ENCODE measurements at places on chromosomes 12 and 14.

- no peak for DNase-seq
Observed at GRCh38 chr12:69417741-69418167, 52.4 kb upstream of the FRS2 start.

DNA sequence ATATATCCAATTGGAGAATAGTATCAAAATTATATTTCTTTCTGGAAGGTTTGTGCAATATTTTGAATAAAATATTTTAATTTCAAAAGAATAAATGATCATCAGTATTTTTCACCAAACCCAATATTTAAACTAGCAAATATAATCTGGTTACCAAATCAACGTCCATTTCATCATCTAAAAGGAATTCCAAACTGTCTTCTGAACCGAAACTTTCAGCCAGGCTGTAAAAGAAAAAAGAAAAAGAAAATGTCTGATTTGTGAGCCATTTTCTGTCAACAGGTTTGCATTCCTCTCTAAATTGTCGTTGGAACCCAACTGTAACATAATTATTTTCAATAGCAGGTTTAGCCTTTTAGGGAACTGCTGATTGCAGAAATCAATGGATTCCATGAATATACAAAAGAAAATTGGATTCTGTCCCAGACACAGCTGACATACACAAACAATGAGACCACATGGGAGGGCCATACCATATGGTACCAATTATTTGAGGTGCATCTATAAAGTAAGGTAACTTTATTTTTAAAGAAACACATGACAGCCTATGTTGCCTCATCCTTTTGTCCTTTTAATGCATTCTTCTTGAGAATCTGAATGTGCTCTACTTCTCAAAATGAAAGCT, 22.7 kb downstream of the SNRPF start:
- DNase-seq: no peak

DNA sequence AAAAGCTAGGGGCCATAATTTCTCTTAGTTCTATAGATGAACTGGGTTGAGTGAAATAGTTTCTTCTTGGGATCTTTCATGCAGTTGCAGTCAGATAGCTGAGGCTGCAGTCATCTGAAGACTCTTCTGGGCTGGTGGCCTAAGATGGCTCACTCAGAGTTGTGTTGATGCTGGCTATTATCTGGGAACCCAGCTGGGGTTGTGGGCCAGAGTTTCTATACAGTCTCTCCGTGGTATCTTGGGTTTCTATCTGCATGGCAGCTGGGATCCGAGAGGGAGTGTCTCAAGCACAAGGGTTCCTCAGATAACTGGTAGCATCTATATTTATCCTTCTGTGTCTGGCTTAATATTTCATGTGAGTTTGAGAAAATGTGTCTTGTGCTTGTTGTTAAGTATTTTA, 21.1 kb downstream of the AVPR1A start:
- no peak for DNase-seq

- peak; percentile 28 for DNase-seq
Observed at GRCh38 chr14:97458661-97459579, 661.7 kb downstream of the VRK1 start.

DNA sequence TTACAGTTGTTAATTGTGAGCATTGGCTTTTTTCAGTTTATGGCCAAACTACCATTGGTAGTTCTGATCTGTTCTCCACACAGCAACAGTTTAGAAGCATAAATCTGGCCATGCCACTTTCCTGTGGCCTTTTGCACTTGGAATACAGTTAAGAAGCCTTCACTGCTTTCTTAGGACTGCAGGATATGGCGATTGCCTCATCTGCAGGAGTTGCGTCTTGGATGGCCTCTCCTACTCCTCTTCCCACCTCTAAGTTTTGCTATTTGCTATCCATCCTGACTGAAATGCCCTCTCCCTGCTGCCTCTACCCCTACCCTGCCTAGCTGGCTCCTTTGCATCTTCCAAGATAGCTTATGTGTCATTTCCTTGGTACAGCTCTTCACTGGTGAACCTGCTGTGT, 12.8 kb upstream of the BMAL2 start:
- no peak for DNase-seq

GRCh38 chr12:94171595-94171930, 23.2 kb downstream of the PLXNC1 start:
- no peak for DNase-seq

DNA sequence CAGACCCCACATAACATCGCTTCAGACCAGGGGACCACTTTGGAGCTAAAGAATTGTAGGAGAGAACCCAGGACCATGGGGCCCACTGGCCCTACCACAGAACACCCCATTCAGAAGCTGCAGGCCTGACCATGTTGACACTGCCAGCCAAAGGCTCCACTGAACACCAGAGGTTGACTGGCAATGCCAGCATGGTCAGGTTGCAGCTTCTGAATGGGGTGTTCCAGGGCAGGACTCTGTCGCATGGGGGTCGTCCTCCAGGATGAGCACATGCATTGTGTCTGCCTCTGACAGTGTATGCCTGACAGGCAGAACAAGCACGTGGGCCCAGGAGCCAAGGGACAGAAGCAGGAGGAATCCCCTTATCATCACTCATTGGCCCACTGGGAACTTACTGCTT, 34.1 kb downstream of the DIO3 start:
- DNase-seq: no peak

DNA sequence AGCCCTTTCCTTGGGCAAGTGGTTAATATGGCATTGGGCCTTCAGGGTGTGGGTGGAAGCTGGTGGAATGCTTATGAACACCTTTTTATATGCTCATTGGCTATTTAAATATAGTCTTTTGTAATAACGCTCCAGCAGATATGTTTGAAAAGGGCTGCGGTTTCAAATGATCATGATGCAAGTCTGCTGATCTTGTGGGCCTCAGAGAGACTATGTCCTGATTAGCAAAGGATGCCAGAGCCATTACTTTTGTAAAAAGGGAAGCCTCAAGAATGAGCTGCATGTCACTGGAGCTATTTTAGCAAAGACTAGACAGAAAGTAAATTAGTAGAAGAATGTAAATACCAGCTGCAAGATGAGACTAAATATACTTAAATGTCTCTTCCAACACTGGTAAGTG, 200.5 kb downstream of the GXYLT1 start:
- no peak for DNase-seq

- DNase-seq: no peak
Observed at GRCh38 chr14:102645746-102646440, 53.4 kb downstream of the RCOR1 start.

DNA sequence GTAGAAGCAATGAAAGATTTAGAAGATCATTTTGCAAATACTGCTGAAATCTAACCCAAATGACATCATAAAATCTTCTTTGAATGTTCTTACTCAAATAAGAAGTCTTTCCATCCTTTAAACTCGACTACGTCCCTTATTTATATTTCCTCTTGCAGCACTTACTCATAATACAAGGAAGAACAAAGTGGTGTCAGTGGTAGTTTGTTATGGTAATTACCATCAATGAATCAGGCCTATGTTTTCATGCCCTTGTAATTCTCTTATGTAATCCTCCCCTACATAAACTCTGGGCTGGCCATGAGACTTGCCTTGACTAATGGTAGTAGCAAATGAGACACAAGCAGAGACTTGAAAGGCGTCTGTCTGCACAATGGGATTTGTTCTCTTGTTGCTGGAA, 17.0 kb downstream of the EEA1 start:
- DNase-seq: no peak

GRCh38 chr12:93299262-93299846, 78.4 kb upstream of the NUDT4 start:
- no peak for DNase-seq

GRCh38 chr14:66131111-66131510, 355.1 kb upstream of the CCDC196 start:
- DNase-seq: no peak

- no peak for DNase-seq
Observed at GRCh38 chr12:128381541-128381940, 114.6 kb downstream of the TMEM132C start.

- DNase-seq: no peak
Observed at GRCh38 chr12:115383668-115384067, 699.7 kb upstream of the TBX3 start.

DNA sequence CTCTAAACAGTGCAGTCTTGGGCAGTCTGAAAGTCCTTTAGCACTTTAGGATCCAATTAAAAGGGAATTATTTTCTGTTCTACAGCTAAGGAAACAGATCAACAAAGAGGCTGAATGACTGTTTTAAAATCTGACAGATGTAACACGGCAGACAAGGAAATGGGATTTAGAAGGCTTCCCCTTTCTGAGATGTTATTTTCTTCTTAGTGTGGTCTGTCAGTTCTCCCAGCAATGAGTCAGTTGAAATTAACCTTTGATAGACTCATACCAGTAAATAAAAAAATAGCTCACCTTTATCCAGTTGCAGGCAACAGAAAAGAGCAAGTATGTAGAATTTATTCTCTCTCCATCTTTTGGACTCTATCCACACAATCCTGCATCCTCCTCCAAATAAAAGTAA, 98.1 kb downstream of the NEDD1 start:
- no peak for DNase-seq

- DNase-seq: no peak
Observed at GRCh38 chr14:80419769-80420168, 208.5 kb upstream of the DIO2 start.

DNA sequence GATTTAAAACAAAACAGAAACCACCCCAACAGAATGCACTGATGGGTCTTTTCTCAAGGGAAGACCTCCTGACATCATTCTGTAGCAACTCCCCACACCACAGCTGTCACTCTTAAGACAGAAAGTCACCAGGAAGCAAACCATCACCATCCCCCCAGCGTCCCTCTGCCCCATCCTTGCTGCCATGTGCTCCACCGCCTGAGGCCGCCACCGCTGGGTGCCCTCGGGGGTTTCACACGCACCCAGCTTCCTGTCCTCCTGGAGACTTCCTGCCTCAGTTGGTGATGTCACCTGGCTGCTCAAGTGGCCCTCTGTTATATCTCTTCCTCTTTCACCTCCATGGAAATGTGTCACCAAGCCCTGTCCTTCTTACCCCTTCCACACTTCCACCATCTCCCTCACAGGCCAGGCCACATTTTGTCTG, 71.4 kb upstream of the GPR68 start:
- no peak for DNase-seq

DNA sequence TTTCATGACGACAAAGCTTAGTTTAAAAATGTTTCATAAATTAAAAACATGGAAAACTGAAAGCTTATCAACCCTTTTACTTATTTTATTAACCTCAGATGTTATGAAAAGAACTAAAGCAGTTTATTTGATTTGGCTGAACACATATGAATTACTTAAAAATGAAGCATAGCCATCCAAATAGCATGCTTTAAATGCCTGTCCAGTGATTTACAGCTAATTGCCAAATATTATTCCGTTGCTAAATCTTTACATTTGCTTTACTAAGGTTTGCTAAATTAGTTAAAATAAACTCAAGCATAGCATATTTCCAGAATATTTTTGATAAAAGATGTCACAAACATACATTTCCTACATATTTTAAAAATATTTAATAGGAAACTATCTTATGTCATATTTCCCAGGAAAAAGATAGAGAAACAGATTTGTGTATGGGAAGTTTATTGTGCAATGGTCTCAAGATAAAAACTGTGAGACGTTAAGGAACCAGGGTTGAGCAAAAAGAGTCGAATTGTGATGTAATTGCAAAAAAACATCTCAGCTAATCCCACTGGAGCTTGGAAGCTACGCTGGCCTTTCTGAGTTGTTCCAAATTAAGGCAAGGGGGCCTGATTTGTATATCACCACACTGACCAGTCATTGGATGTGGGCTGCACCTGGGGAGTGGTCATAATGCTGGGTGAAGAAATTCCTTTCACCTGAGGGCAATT, 25.8 kb downstream of the GPR135 start:
- DNase-seq: no peak

DNA sequence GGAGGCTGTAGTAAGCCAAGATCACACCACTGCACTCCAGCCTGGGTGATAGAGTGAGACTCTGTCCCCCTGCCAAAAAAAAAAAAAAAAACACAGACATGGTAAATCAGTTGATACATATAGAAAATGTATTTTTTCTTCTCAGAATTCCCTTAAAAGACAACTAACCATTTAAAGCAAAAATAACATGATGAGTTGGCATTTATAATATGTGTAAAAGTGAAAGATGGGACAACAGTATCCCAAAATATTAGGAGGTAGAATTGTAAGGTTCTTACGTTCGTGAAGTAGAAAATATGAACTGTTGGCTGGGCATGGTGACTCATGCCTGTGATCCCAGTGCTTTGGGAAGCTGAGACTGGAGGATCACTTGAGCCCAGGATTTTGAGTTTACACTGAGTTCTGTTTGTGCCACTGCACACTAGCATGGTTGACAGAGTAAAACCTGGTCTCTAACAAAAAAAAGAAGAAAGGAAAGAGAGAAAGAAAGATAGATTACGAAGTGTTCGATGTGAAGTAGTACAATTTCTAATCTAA, 296.7 kb downstream of the FBXL14 start:
- DNase-seq: no peak

GRCh38 chr14:54470701-54471100, 18.1 kb downstream of the GMFB start:
- no peak for DNase-seq

- no peak for DNase-seq
Observed at GRCh38 chr12:102992720-102993119, 35.2 kb downstream of the ASCL1 start.

- DNase-seq: no peak
Observed at GRCh38 chr14:95248432-95248831, 71.3 kb downstream of the CLMN start.

GRCh38 chr12:6465467-6466183, 4.9 kb downstream of the VAMP1 start:
- DNase-seq: peak; percentile 63

- no peak for DNase-seq
Observed at GRCh38 chr12:67415473-67415872, 146.3 kb downstream of the CAND1 start.

Measured in left renal pelvis (tissue), 4 donors.